ENCODE measurements at places on chromosomes 3 and 15.

- DNase-seq, result no peak
Observed at GRCh38 chr3:145953316-145953715, 207.7 kb downstream of the PLOD2 start.

DNA sequence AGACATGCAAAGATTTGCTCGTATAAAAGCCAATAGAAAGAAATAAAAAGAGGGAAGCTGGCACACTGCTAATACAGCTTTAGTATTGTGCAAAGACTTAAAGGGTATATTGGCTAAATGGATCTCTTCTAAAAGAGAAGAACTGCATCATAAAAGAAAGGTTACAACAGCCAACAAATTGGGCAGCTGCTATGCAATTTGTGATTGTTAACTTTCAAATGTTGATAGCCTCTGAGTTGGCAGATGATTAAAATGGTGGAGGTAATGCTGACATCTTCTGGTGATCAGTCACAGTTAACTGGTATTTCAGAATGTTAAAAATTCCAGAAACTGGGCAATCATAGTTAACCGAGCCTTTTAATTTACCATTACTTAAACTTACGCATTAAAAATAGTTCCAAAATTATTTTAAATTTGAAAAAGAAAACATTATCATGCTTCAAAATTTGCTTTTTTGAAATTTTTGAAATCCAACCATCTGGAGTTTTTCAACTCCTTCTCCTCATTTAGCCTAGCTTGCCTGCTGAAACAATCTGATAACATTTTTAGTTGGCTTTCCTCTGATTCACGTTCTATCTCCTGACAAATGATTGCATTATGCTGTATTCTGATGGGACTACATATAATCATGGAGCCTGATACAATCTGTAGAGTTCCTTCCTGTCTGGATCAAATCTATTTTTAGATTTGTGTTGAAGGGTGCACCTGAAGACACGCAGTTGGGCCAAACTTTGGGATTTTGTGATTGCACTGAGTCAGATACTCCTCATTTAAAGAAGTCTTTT lies 144.0 kb upstream of the PDZRN3 start:
- no peak for DNase-seq

GRCh38 chr3:8094415-8094814 lies 407.2 kb upstream of the LMCD1 start:
- DNase-seq, result no peak

- DNase-seq, result no peak
Observed at GRCh38 chr15:78715930-78716329, 74.9 kb upstream of the CHRNB4 start.

DNA sequence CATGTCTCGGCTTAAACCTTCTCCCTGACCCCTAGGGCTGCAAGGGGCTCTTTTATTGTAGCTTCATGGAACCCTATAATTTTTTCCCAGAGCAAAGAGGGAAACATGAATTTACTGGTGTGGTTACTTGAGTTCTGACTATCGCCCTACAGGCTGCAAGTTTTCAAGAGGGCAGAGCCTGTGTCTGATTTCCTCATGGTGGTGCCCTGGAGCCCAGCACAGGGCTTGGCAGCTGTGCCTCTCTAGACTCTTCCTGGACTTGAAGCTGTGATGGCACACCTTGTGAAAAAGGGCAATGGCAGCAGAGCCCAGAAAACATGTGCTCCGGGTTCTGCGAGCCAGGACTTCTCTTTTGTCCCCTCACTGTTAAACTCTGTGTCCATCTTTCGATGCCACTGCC lies 34.2 kb upstream of the TF start:
- no peak for DNase-seq

- DNase-seq, result no peak
Observed at GRCh38 chr3:63383040-63383439, 104.9 kb downstream of the SYNPR start.

- peak; percentile 10 for DNase-seq
Observed at GRCh38 chr3:169668957-169669741, 5.6 kb upstream of the MECOM start.

DNA sequence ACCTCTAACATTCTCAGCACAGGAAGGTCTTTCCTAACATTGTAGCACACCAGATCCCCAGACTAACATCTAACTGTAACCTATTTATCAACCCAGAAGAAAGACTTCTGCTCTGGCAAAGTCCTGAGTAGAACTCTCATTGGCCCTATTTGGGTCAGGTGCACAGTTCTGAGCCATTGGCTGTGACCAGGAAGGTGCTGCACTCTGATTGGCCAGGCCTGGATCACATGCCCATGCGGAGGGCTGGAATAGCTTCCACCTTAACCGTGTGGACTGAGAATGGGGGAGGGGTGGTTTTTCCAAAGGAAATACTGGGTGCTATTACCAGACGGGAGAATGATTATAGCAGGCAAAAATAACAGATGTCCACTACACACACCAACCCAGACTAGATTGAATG lies 11.5 kb downstream of the FEZF2 start:
- DNase-seq, result no peak

GRCh38 chr15:42359985-42360384 lies 684 bp downstream of the CAPN3 start:
- no peak for DNase-seq

GRCh38 chr3:71488391-71488809 lies 95.1 kb downstream of the FOXP1 start:
- DNase-seq, result no peak

- no peak for DNase-seq
Observed at GRCh38 chr3:11632564-11632963, 11.2 kb downstream of the VGLL4 start.

- no peak for DNase-seq
Observed at GRCh38 chr15:66654739-66655375, 47.2 kb upstream of the SMAD6 start.

- DNase-seq, result no peak
Observed at GRCh38 chr3:115692887-115693524, 69.7 kb downstream of the GAP43 start.

GRCh38 chr15:77985031-77985930 lies 92.2 kb downstream of the TBC1D2B start:
- no peak for DNase-seq

DNA sequence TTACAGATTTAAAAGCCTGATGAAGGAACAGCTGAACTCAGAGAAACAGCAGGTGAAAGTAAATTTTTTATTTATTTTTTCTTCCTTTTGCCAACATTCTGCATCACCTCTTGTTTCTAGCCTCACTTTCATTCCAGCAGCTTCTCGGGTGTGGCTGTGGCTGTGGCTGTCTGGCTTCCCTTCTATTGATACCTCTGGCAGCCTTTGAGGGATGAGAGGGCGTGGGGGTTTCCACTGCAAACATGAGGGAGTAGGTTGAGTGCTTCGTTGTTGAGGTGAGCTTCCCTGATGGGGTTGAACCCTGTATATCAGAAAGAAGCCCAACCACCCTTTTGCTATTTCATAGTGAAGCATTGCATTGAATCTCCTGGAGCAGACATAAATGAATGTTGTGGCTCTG lies 6.2 kb upstream of the TMC3 start:
- no peak for DNase-seq

DNA sequence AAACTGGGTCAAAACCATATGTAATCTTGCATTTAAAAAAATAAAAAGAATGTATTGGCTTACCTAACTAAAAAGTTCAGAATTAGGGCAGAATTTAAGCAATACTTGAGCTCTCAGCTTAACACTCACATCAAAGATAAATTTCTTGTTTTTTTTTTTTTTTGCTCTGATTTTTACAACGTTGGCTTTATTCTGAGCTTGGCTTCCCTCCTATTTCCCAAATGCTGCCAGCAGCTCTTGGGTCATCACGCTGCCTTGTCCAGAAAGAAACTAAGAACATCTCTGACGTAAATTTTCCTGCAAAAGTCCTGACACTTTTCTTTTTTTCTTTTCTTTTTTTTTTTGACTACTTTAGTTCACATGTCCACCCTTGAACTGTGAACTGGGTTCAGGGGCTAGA lies 150.6 kb upstream of the TGFBR2 start:
- DNase-seq, result no peak

DNA sequence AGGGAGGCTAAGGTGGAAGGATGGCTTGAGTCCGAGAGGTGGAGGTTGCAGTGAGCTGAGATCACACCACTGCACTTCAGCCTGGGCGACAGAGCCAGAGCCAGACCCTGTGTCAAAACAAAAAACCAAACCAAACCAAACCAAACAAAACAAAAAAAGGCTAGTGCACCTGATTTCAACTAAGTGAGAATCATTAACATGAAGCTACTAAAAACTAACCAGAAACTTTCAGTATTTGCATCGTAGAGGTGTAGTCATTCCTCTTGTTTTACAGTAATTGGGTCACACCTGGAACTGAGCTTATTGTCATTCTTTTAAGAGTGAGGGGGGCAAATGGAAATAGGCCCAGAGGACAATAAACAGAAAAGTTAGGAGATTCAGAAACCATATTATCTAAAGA lies 58.5 kb downstream of the ST6GAL1 start:
- no peak for DNase-seq

DNA sequence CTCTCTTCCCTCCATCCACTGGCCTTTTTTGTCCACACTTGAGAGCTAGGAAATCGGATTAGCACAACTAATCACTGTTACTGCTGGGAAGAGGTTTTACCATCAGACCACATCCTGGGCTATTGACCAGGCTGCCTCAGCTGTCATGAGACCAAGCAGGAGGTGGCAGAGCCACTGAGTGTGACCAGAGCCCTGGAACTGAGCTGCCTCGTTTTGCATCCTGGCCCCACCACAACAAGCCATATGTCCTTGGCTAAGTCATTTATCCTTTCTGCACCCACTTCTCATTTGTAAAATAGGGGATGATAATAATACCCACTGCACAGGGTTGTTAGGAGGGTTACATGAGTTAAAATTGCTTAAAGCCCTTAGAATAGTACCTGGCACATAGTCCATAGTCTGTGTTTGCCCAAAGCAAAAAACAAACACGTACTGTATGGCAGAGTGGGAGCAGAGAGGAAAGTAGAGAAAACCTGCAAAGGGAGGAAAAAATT lies 34.1 kb downstream of the TMEM158 start:
- DNase-seq, result no peak

- no peak for DNase-seq
Observed at GRCh38 chr3:42800251-42800650, 4.0 kb downstream of the HIGD1A start.

DNA sequence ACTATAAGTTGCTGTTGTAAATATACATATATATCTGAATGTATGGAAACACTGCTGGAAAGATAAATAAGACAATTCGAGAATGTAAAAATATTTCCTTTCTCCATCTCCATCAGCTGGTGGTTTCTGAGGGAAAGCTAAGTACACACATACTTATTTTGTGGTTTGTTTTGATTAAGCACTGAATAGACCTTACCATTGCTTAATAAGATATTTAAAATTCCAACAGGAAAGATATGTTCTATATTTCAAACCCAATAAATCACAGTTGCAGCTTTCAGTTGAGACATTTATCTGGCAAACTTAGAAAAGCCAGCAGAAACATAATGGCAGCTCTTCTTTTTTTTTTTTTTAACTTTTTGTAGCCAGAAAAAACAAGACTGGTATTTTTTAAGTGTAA lies 160.4 kb downstream of the VGLL3 start:
- DNase-seq, result no peak

DNA sequence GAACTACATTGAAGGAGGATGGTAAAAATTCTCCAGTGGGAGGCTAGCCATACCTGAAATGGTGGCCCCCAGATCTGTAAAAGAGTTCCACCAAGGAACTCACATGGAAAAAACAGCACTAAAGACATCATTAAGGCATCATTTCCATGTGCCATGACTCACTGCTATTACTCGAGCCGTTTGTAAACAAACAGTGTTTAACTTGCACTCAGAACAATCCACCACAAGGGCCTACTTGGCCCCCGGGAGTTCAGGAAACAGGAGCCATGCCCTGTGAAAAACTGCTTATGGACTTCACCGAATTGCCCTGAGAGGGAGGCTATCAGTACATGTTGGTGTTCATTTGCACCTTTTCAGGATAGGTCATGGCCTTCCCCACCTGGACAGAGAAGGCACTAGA lies 18.2 kb downstream of the CCR4 start:
- DNase-seq, result no peak

- DNase-seq, result no peak
Observed at GRCh38 chr3:150469031-150469930, 61.2 kb downstream of the TSC22D2 start.

- DNase-seq, result no peak
Observed at GRCh38 chr15:37698679-37699078, 235.8 kb upstream of the TMCO5A start.
